ENCODE measurements at places on chromosomes 11 and 22.

DNA sequence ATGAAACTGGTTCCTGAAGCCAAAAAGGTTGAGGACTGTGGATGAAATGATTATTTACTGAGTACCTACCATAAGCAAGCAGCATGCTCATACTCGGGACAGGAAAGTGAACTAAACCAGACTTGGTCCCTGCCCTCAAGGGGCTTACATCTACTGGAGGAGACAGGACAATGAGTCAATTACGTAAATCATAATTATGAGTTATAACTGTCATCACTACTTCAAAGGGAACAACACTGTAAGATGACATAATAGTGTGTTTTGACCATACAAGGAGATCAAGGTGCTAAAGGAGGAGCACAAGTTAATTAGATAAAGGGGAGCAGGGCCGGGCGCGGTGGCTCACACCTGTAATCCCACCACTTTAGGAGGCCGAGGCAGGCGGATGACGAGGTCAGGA, 2.5 kb downstream of the FAM227A start:
- DNase-seq: no peak

DNA sequence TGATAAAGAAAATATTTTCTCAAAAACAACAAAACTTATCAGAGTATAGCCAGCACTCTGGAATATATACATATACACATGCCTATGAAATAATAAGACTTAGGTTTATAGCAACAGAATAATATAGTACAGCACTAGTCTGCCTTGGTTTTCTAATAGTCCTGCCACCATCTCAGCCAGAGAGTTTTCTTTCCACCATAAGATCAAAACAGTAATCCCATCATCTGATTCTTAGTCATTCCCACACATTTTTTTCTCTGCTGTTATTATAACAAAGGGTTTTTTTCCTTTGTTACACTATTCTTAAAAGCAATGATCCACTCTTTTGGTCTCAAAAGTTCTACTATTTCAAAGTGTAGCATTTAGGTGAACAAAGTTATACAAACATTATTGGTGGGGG, 15.1 kb downstream of the MTMR2 start:
- no peak for DNase-seq

GRCh38 chr22:25485626-25486545, 78.6 kb upstream of the GRK3 start:
- DNase-seq: no peak

- DNase-seq: no peak
Observed at GRCh38 chr11:6841694-6842093, 3.8 kb upstream of the OR10A5 start.

DNA sequence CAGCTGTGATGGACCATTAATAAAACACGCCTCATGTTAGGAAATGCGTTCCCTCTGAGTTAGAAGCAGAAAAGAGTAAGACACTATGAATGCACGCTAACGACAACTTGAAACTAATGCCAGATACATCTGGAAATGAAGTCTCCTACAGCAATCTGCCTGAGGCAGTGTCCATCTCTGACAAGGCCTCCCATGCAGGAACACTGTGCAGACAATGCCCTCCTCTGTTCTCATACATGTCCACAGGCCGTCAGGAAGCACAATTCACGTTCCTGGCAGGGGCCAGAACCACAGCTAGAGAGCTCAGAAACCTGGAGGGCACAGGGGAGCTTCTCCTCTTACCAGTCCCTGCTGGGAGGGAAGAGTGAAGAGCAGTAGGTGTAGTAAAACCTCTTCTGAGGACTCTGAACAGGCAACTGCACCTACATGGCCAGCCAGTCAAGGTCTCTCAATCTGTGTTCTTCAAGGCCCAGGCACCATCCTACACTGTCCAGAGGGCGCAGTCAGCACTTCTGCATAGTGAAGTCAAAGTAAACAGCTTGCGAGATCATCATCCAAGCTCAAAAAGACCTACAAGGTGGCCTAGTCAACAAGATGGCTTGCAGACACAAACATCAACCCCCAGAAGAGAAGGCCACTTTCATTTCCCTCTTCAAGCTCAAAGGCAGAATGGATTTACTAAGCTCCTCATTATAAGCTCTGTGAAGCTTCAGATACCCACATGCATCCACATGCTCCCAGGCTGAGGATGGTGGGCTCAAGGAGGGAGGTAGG, 41.5 kb upstream of the CYP2D6 start:
- no peak for DNase-seq

GRCh38 chr22:39915295-39915726, 14.4 kb downstream of the GRAP2 start:
- DNase-seq: no peak

- no peak for DNase-seq
Observed at GRCh38 chr11:15805726-15806125, 550.6 kb downstream of the SOX6 start.

DNA sequence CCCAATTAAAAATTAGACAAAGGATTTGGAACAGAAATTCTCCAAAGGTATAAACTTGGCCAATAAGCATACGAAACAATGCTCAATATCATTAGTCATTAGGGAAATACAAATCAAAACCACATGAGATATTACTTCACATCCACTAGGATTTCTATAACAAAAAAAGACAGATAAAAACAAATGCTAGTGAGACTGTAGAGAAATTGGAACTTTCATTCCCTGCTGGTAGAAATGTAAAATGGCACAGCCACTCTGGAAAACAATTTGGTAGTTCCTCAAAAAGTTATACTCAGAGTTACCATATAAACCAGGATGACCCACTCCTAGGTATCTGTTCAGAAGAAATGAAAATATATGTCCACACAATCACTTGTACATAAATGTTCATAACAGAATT, 71.6 kb downstream of the RPL27A start:
- DNase-seq: no peak

GRCh38 chr11:3340025-3340424, 38.9 kb downstream of the ZNF195 start:
- no peak for DNase-seq

- no peak for DNase-seq
Observed at GRCh38 chr11:105137286-105137685, 2.3 kb downstream of the CARD18 start.

GRCh38 chr11:61392981-61393595, 701 bp downstream of the TMEM216 start:
- no peak for DNase-seq

GRCh38 chr22:31119026-31119717, 3.6 kb upstream of the INPP5J start:
- DNase-seq: no peak

DNA sequence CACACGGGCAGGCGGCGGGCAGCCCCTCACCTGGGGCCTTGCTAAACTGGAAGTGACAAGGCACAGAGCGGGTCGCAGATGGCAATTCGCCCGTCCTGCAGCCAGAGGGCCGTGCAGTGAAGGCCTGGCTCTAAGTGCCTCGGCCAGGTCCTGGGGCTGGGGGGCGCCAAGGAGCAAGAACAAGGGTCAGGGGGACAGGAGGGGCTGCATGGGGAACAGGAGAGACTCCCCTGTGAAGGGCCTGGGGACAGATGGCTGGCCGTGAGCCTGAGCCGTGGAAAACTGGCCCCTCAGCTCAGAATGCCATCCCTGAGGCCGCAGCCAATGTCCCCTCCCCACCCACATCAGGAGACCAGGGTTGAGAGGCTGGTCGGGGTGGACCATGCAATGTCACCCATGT, 60.0 kb downstream of the RTL6 start:
- no peak for DNase-seq

GRCh38 chr11:127995921-127996320, 591.4 kb downstream of the ETS1 start:
- DNase-seq: no peak

- no peak for DNase-seq
Observed at GRCh38 chr22:28609921-28610320, 69.7 kb downstream of the TTC28 start.

GRCh38 chr11:69361466-69361865, 67.5 kb downstream of the MYEOV start:
- DNase-seq: peak; percentile 34

DNA sequence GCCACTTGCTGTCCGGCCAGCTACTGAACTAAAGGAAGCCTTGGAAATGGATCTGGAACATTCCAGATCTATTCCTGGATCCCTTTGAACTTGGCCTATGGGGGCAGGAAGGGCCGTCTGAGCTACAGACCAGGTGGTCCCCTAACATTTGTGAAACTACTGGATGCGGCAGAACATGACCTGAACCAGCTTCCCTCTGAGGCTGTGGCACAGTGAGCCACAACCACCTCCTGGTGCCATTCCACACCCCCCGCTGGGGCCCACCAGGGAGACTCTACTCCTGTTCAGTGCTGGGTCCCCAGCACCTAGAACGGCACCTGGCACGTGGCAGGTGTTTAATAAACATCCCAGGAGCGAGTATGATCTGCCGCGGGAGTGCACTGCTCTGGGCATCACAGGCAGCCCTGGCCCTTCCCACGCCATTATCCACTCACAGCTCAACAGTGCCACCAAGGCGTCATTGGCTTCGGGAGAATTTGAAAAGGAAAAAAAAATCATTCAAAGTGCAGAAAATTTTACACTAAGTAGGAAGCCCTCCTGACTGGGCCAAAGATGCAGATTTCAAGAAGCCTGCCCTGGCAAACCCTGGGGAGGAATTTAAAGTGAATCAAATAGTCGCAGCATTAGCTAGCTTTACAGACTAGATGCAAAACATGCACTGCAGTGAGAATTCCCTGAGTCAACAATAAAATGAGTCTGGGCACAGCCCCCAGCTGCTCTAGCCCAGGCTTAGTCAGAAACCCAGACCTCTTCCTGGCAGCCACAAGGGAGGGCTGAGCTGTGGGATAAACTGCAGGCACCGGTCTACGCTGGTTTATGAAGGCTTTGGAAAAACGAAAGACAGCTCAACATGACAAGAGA, 14.3 kb upstream of the EFCAB6 start:
- DNase-seq: peak; percentile 62

- no peak for DNase-seq
Observed at GRCh38 chr11:108895579-108896480, 231.0 kb downstream of the DDX10 start.

DNA sequence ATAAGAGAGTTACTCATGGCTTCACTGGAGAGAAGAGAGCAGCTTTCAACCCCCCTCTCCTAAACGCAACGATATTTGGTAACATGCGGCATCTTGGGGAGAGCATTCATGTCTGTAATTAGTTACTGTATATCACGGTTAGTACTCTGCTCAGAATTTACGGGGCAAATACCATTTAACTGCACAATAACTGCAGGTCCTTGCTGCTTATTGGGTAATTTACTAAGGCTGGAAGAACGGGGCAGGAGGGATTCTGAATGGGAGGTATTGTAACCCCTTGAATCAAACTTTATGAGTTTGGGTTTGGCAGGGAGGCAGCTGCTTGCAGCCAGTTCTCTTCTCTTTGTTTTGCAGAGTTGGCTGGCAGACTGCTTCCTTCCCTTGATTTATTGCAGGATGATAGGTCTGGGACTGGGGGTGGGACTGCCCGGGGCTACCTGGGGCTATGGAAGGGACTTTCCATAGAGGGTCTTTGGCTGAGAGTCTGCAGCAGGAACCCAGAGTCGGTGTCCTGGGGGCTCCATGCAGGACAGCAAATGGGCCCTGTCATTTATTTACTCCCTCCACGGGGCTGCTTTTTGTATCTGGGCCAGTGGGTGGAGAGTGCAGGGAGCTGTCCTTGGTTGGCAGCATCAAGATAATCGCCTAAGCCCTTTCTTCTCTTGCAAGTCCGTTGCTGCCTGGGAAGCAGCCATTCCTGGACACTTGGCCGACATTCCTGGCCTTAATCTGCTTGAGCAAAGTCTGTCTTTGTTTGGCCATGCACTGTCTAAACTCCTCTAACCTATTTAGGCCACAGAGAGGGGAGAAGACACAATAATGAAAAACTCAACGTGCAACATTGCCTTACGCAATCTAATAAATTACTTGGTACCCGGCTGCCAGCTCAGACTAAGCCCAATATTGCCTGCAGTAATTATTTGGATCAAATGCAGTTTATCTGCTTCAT, 188.9 kb downstream of the ST3GAL4 start:
- no peak for DNase-seq

GRCh38 chr11:71461696-71462095, 8.7 kb downstream of the NADSYN1 start:
- no peak for DNase-seq

GRCh38 chr11:83540112-83540675, 254.0 kb upstream of the CCDC90B start:
- DNase-seq: no peak

DNA sequence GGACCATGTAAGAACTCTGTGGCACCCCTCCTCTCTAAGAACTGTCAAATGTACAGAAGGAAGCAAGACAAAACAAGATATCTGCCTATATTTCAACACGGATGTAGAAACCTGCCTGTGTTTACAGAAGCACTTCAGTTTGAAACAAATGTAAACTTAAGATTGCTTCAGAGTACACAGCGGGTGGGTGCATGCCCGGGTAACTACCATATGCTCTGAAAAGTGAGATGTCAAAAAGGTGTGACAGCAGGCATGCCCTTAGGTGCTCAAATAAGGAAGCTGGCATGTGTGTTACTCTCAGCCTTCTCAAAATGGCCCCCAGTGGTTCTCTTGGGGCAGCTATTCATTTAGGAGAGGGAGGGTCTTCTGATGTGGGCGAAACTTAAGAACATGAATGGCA, 5.2 kb downstream of the ACP2 start:
- no peak for DNase-seq

DNA sequence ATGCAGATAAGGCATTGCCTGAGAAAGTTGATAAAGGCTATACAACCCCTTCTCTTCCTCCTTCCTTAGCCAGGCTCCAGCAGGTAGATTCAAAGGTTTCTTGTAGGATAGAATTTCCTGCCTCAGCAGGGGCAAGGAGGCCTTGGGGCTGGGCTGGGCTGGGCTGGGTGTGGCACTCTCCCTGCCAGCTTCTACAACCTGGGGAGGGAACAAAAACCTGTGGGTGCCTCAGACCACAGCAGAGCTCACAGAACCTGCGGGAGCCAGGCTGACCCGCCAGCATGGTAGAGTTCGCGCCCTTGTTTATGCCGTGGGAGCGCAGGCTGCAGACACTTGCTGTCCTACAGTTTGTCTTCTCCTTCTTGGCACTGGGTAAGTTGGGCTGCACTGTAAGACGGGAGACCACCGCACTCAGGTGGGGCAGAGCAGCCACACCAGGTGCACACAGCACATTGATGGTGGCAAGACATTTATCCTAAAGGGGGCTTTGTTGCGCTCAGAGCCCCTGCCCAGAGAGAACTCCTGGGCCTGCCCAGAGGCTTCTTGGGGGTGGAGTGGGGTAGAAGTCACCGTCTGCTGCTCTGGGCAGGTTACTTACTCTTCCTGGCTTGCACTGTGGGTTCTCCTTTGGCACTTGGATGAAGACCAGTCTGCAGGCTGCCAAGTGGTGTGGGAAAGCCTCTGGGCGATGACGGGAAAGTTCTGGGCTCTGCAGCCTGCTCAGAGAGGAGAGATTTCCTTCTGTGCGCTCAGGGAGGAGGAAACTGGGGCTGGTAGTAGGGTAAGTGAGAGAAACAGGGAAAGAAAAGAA, at the start of gene MOGAT2:
MOGAT2 (plus strand) TSS at position 231 of the 811 bp plus-strand sequence; CDS start at position 282, 51 bp downstream.
- no peak for DNase-seq

DNA sequence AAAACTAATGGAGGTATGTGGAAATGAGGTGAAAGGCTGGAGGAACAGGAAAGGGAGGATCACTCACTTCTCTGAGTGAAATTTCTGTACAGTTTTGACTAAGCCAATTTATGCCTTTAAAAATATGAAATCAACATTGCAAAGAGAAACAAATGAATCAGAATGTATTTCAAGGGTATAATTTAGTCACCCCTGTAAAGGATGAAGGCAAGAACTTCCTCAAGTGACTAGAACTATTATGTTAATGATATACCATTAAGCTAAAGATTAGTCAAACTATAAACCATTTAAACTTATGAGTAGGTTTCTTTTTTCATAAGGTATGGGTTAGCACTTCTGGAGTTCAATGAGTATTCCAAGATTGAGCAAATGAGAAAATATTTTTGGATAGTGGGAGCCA, 184.5 kb upstream of the CHORDC1 start:
- no peak for DNase-seq

GRCh38 chr22:26362471-26362870, 66.6 kb upstream of the ASPHD2 start:
- no peak for DNase-seq
